ENCODE measurements at places on chromosomes 13 and 19. TPM values are rescaled to one million over a fixed set of nuclear protein-coding genes. Genes with fewer than 3 reads are reported as not detected.

DNA sequence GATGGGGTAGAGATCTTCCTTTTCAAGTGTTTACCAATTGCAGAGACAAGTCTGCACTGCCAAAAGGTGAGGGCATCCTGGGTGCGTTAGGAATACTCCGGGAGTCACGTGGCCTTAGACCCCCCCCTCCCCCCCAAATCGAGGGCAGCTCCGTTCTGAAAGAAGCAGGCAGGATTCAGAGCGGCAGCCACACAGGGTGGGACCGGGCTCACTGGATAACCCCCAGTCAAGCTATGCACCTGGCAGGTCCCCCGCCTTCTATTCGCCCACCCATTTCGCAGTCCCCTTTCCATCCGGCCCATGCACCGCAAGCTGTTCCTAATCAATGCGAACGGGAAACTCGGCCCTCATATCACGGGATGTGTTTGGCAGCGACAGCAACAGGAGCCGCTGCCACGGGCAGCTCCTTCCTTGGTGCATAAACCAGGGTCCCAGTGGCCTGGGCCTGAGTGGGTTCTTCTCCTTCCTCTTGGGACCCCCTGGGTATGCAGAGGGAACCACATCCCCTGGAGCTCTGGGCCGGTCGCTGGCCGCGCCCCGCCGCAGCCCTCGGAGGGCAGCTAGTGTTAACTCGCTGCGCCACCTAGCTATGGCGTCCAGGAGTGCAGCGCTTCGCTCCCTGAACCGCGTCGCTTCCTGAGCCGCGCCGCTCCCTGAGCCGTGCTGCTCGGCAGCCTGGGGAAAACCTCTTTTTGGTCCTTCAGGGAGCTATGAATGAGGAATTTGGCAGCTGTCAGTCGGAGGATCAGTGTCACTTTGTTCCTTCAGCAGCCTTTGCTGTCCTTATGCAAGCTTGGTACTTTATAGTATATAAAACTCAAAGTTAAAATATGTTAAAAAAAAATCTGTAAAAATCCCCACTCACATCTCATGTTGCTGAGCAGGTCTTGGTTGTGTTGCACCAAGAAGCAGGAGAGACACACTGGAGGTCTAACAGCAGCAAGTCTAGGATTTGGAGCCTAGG is 41.4 kb downstream of the LYL1 start:
- DNase-seq, result peak; percentile 79

GRCh38 chr13:110713642-110713952 is at the start of gene ING1:
ING1 (plus strand) TSS chr13:110713700; CDS start chr13:110714150, 450 bp downstream.
- no peak for DNase-seq

Gene DNAJC15
- 18.7 TPM for total RNA-seq

DNA sequence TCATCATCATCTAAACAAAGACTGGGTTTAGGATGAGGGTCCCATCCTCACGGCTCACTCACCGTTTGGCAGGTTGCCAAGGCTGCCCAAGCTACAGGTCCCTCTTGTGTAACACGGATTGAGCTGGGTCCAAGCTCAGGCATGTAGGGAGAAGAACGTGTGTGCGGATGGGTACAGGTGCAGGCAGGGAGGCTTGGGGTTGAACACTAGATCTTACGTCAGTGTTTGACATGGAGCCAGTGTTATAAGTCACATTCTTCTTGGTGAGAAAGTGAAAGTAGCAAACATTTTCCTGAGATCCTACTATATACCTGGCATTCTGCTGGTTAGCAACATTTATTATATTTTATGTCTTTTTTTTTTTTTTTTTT is 136.8 kb upstream of the RNF113B start:
- DNase-seq, result no peak

Gene NPAS1
- total RNA-seq, result 0.49 TPM

DNA sequence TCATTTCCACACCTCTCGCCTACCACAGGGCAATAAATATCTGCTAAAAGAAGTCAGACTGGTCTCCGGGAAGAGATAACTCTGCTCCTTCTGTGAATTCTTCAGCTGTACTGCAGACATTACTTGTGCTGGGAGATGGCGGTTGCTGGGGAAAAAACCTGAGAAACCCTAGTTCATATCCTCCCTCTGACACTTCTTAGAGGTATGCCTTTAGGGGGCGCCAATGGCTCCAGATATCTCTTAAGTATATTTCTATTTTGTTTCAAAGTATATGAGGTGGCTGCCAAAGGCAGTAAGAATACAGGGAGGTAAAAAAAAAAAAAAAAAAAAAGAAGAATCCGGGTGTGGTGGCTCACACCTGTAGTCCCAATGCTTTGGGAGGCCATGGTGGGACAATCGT is 175.2 kb downstream of the PAN3 start:
- peak; percentile 34 for DNase-seq

Gene FCAR
- not detected for total RNA-seq

GRCh38 chr19:51690454-51691073 is 2.6 kb upstream of the SPACA6 start:
- DNase-seq, result peak; percentile 72

Gene NKG7
- total RNA-seq, result not detected

Gene CALR3
- not detected for total RNA-seq

Gene TMEM145
- not detected for total RNA-seq

- no peak for DNase-seq
These were observed 21.1 kb upstream of the PLEKHF1 start for GRCh38 chr19:29644210-29644609.

Gene ATXN8OS
- total RNA-seq, result not detected

Gene LRRC8E
- 5.2 TPM for total RNA-seq

GRCh38 chr19:43476606-43477005 is 11.2 kb upstream of the LYPD3 start:
- peak; percentile 87 for DNase-seq

- no peak for DNase-seq
These were observed 693.1 kb upstream of the SLC10A2 start for GRCh38 chr13:103759361-103759760.

DNA sequence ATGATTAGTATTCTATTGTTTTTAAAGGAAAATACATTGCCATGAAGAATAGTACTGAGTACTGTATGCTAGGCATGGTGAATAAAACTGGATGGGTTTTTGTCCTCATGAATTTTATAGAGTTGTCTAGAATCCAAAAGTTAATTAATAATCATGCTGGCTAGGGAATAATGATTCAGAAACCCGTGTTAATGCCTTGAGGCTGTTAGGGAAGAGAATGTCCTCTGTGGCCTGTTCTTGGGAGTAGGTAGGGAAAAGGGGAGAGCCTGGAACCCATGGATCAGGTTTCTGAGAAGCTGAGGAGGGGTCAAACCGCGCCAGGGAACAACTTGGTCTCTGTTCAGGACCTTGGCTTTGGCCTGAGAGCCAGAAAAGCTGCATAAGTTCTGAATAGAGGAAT is 1376.3 kb upstream of the SLC10A2 start:
- DNase-seq, result no peak

Gene CPT1C
- 23.4 TPM for total RNA-seq

DNA sequence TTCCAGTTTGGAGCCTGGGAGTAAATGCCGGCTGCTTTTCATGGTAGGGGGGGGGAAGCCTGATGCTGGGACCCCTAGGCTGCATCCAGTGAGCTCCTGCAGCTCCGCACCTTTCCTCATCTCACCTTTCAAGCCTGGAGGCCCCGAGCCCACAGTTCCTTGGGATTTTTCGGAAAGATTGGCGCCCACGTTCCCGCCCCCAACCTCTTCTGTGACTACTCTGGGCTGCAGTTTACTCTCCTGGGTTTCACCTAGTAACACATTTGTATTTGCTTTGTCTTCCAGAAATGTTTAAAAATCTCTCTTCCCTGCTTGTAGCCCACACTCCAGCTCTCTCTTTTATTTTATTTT is 51.9 kb upstream of the SPATA13 start:
- no peak for DNase-seq

Gene HPN
- total RNA-seq, result not detected

Gene RETN
- not detected for total RNA-seq

DNA sequence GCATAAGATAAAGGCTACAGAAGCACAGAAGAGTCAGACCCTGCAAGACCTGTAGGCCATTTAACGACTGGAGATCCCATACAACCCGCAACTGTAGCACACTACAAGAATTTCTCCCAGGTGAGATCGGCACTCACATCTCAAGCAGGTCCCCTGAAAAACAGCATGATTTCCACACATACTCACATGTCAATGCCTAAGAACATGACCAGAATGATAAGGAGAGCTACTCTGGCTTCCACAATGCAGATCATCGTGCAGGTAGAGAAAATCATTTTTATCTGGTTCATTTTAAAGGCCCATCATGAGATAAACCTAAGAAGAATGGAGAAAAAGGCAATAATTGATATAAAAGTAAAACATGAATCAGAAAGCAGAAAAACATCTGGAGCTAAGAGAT is 17.5 kb upstream of the PEG3 start:
- DNase-seq, result no peak

DNA sequence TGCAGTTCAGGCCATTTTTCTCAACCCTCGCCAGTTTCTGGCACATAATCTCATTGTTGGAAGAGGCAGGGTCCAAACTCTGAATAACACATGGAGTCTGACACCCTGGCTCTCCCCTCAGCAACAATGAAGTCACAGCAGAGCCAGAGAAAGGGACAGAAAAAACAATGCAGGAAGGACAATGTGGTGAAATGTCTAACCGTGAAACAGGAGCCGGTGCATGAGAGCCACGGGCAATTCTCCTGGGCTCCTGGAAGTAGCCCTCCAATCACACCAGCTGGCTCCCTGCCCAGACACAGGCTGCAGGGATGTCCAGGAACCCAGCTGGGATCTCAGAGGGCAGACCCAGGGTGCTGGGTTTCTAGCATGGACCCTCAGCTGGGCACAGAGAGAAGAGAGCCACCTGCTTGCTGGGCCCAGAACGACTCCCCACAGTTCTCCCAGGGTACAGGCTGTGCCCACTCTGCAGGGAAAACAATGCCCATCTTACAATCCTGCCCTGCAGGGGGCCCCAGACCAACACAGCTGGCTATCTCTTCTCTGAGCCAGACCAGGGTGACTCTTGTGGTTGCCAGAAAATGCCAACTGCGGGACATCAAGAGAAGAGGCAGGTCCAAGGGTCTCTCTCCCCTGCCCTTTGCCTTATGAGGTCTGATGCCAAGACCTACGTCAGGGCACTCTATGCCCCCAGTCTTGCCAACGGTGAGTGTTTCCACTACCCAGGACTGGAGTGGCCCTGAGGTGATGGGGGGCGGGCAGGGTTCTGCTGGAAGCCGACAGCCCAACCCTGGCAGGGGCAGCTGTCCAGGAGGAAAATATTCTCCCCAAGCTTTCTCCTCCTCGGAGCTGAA is 64.5 kb downstream of the CEBPG start:
- DNase-seq, result peak; percentile 17

DNA sequence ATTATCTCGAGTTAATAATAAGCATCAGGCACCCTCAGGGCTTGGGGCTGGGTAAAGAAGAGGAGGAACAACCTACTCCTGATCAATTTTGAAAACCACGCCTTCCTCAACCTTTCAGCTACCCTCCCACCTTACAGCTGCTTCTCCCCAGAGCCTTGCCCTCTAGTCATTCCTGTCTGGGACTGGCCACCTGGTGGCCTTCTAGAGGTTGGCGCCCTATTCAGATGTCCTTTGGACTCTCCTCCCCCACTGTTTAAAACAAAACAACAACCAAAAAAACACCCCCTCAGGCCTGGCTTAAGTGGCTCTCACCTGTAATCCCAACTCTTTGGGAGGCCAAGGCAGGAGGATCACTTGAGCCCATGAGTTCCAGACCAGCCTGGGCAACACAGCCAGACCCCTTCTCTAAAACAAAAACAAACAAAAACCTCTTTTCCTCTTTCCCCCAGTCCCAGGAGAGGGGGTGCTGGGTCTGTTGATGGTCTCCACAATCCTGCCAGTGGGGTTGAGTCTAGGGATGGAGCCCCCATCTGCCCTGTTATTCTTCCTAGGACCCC is 62.3 kb downstream of the CCDC70 start:
- DNase-seq, result no peak

- peak; percentile 59 for DNase-seq
These were observed 433.7 kb downstream of the DIAPH3 start for GRCh38 chr13:59730026-59730425.

GRCh38 chr19:51676566-51677083 is 16.5 kb upstream of the SPACA6 start:
- DNase-seq, result no peak

GRCh38 chr13:34466301-34466700 is 475.8 kb upstream of the NBEA start:
- no peak for DNase-seq

Gene SYT5
- total RNA-seq, result 0.45 TPM

DNA sequence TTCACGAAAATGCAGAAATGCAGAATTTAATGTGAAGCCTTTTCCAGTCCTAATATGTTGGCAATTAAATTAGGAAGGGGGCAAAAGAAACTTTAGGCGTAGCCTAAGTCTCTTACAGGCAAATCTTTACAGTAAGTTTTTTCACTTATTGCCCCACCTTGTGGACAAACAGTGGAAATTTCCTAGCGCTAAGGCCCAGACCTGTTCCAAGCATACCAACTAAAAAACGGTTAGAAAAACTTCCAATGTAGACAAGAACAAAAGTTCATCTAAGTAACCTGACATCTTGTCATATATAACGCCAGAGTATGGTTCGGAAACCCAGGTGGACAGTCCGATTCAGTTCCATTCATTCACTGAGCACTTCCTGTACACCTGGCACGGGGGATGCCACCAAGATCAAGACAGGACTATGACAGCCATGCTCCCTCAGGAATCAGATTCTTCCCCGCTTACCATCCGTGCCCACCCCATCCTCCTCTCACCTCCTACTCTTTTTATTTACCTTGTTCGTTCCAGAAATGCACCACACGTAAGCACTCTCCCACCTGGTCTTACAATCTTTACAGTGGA is 4.9 kb downstream of the ZAR1L start:
- DNase-seq, result peak; percentile 85

DNA sequence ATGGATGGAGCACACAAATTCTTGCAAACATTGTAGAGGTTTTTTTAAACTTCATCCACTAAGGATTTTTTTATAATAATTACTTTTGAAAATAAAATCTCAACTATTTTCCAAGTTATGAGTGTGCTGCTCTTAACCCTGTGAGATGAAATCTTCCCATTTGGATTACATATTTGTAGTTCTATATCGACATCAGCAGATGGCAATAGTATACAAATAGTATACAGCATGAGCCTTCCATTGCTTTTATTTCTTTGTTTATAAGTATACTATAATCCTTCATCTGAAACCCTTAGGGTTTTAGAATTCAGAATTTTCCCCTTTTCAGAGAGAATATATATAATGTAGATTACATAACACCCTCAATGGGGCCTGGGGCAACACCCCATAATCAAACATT is 70.5 kb downstream of the GJA3 start:
- peak; percentile 15 for DNase-seq

GRCh38 chr19:32928806-32929205 is 43.0 kb downstream of the CEP89 start:
- DNase-seq, result no peak

- DNase-seq, result no peak
These were observed 303.5 kb downstream of the TBC1D4 start for GRCh38 chr13:75178436-75178835.

DNA sequence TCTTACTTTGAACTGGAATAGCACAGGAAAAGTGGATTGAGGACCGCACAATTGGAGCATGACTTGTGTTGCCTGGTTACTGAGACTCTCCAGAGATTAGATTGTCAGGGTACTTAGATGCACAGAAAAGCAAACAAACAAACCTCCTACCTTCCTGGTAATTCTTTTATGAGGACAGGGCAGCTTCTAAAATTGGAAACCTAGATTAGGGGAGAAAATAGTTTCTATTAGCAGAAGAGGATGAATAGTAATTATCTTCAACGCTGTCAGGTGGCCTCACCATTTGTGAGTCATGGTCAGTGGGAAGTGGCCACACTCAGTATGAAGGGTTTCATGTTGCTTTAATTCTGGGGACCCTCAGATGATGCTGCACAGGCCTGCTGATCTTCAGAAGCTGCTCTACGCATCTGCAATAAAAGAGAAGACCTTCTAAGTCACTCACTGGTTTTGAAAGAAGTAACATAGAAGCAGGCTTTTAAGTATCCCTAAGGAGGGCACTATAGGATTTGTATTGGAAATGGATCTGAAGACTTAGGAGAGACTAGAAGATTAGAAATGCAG is 106.8 kb downstream of the LACC1 start:
- peak; percentile 4 for DNase-seq

Gene TMPRSS9
- not detected for total RNA-seq

Gene MAMSTR
- total RNA-seq, result 8.0 TPM
